WTC11 (cell line): ENCODE measurements at places on chromosomes 7 and 10.

- peak; percentile 66 for DNase-seq
Observed at GRCh38 chr7:2824678-2825461, 19.2 kb downstream of the GNA12 start.

DNA sequence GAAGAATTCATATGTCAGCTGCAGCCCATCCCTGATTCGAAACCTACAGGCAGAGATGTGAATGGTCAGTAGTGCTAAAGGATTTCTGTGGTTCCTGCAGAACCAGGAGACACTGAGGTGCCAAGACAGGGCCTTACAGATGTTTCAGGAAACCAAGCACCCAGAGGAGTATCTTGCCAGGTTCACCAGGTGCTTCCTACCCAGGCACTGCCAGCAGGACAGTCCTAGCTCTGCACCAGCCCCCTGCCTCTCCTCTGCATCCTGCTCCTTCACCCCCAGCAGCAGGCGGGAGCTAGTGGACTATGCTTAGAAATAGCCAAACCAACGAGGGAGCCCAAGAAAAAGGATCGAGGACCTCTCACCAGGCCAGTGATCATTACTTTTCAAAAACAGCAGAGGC is 4.2 kb upstream of the IKZF1 start:
- no peak for DNase-seq

DNA sequence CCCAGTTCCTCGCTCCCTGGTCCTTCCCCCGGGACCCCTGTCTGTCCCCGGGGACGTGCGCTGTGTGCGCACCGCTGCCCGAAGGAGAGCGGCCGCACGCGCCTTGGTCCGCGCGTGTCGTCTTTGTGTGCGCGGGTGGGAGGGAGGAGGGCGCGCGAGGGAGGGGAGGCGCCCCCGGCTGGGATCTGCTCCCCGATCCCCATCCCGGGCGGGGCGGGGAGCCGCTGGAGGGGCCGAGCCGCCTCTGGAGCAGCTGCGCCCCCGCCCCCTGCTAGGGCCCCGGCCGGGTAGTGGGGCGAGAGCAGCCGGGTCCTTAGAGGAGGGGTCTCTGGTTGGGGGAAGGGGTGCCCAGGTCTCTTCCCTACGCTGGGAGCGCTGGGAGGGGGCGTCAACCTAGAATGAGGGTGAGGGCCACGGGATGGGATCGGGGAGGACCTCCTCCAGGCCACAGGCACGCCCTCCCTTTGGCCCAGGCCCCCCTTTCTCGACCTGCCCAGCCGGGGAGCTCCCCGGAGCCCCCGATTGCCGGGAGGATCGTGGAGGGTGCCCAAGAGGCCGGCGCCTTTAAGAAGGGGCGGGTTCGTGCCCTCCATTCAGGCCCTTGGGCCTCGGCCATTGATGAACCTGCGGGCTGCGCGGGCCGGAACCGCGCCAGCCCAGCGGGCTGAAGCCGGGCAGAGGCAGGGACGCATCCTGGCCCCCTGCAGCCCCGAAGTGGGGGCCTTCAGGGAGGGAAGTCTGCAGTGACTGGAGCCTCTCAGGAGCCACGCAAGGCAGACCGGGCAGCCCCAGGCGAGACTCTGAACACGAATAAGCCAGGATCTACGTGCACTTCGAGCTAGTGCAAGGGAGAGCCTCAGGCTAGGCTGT is 678 bp downstream of the SH2B2 start:
- DNase-seq = peak; percentile 48

DNA sequence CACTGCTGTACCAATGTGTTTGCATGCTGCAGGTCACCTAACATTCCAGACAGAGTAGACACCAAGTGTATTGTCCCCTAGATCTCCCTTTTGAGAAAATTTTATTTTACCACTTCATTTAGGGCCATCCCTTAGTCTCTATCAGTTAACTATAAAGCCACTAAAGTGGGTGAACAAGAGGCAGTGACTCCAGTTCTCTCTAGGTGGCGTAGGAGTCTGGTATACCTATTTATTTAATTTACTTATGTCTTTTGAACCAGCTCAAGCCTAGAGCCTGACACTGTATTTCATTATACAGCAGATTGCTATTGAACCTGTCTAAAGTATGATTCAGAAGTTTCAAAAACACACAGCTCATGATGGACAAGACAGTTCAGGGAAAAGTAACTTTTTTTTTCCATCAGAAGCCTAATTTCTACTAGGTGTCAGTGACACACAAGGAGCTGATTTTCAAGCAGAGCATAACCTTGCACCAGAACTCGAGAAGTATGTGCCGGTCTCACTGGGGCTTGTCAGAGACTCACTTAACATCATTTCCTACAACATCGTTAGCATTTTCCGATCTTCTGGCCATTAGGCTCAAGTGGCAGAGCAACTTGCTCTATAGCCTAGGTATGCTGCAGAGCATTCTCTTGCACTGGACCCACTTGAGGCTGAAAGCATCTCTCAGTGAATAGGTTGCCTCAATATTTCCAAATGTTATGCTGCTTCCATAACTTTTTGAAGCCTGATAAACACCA is 175.4 kb downstream of the CDC14C start:
- no peak for DNase-seq

GRCh38 chr10:27950242-27950564 is 48.7 kb downstream of the ODAD2 start:
- no peak for DNase-seq

GRCh38 chr7:1843921-1844335 is 173.9 kb downstream of the ELFN1 start:
- DNase-seq = peak; percentile 6

GRCh38 chr7:1844951-1845390 is 174.9 kb downstream of the ELFN1 start:
- peak; percentile 9 for DNase-seq
